ENCODE measurements at places on chromosomes 7 and 10.

DNA sequence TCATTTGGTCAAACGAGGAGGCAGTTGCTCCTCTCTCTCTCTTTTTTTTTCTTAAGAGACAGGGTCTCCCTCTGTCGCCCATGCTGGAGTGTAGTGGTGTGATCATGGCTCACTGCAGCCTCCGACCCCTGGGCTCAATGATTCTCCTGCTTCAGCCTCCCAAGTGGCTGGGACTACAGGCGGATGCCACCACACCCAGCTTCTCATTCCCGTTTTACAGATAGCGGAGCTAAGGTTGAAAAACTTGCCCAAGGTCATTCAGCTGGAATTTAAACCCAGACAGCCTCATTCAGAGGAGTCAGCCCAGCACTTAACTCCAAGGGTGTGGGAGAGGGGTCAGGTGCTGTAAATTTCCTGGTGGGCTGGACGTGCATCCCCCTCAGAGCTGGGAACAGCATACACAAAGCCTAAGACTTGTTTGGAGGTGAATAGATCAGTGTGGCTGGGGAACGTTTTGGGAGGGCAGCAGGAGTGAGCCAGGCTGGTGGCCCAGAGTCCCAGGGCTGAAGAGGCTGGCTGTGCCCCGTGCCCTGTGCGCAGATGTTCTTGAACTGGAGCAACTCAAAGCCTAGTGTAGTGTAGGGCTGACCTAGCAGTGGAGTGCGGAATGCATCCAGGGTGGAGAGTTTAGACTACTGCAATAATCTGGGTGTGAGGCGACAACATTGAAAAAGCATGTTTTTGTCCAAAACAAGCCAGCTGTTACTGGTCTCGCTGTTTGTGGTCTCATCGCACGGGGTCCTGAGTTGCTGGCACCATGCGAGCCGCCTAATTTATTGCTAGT lies 2.3 kb downstream of the HTRA1 start:
- peaks cover 18% of the 10 kb centered on the region for H3K36me3 ChIP-seq
- DNase-seq = no peak
- no peaks in the 10 kb centered on the region for H3K27me3 ChIP-seq

- DNase-seq = no peak
- H3K27ac ChIP-seq = peak overlapping the region; percentile 90
- H3K27me3 ChIP-seq = no peaks in the 10 kb centered on the region
- H3K4me1 ChIP-seq = peaks cover 26% of the 10 kb centered on the region
Observed at GRCh38 chr7:77269360-77270093, 69.9 kb upstream of the FGL2 start.

GRCh38 chr7:713488-714230 lies 12.8 kb upstream of the DNAAF5 start:
- no peak overlapping the region for H3K27ac ChIP-seq
- no peak for DNase-seq
- no peaks in the 10 kb centered on the region for H3K36me3 ChIP-seq
- no peaks in the 10 kb centered on the region for H3K27me3 ChIP-seq

DNA sequence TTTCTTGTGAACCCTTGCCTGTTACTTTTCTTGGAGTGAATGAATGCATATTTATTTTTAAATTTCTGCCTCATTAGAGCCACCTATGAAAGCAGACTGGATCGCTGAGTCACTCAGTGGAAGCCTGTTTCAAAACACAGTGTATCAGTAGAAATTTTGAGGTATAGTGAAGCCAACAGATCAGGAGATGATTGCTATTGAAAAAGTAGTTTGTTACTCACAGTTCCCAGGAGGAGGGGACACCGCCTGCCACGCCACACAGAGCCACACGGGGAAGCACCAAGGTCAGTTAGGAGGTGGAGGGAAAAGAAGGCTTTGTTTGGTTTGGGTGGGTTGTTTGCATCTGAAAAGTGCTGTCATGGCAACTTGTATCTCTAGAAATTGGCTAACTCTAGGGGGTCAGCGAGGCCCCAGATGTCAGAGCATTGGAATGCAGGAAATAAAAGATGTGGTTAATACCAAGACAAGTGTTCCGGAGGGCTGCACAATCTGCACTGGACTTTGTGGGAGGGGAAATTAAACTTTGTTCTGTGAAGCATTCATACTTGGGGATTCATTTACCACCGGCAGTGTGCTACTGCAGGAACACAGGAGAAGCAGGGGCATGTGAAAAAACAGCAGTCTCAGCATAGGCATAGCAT lies 106.4 kb upstream of the SDK1 start:
- peak overlapping the region; percentile 29 for H3K4me3 ChIP-seq
- DNase-seq = no peak
- no peaks in the 10 kb centered on the region for H3K27me3 ChIP-seq
- peaks cover 3% of the 10 kb centered on the region for H3K36me3 ChIP-seq

DNA sequence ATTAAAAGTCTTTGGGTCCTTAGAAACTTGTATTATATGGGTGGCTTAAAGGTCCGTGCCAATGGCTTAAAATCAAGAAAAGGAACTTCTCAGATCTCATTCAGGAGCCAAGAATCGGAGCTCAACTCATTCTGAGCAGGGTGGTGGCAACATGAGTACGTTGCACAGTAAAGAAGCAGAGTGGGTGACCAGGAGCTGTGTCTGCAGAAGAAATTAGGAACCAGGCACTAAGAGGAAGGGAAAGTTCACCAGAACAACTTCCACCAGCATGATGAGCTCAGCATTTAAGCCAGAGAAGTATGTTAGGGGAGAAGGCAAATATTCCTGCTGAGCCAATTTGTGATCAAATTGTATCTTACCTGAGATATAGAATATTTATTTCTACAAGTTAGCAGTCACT lies 236.0 kb upstream of the NRP1 start:
- H3K4me3 ChIP-seq = no peak overlapping the region
- H3K27ac ChIP-seq = no peak overlapping the region
- no peak for DNase-seq
- H3K36me3 ChIP-seq = no peaks in the 10 kb centered on the region

DNA sequence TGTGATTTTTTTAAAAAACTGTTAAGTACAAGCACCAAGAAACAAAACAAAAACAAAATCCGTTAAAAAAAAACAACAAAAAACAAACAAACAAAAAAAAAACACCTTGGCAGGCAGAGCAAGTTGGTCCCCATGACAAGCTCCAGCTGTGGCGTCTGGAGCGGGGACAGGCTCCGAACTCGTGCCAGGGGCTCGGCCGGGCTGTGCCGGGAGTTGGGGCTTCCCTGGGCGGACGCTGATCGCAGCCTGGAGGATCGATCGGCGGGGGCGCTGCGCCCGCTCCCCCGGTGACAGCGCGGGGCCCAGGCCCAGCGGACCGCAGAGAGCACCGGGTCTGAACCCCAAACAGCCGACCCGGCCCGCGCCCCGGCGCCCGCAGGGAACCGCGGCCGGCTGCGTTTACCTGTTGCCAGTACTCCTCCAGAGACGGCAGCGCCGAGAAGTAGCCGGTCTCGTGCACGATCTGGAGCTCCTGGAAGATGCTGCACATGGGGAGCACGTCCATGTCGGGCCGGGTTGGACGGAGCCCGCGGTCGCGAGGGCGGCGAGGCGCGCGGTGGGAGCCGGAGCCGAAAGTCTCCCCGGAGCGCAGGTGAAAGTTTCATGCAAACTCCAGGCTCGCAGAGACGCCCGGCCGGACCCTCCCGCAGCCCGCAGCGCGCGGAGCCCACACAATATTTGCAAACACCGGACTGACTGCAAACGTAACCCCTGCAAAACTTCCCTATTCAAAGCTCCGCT lies at the start of gene KLF6:
Gene KLF6, minus strand, starts transcription at position 700 of the 741 bp plus-strand sequence. Its CDS starts 195 bp downstream, at position 505.
- DNase-seq = no peak
- H3K36me3 ChIP-seq = peaks cover 48% of the 10 kb centered on the region
- peak within 1 kb of the TSS; percentile 99 for H3K27ac ChIP-seq
- H3K4me3 ChIP-seq = peak within 1 kb of the TSS; percentile 94
